ENCODE measurements at places on chromosomes 4 and X. TPM values are rescaled to one million over a fixed set of nuclear protein-coding genes. Genes with fewer than 3 reads are reported as not detected.
A peak's percentile ranks its signal among the peaks of the same experiment; 100 is the strongest.

DNA sequence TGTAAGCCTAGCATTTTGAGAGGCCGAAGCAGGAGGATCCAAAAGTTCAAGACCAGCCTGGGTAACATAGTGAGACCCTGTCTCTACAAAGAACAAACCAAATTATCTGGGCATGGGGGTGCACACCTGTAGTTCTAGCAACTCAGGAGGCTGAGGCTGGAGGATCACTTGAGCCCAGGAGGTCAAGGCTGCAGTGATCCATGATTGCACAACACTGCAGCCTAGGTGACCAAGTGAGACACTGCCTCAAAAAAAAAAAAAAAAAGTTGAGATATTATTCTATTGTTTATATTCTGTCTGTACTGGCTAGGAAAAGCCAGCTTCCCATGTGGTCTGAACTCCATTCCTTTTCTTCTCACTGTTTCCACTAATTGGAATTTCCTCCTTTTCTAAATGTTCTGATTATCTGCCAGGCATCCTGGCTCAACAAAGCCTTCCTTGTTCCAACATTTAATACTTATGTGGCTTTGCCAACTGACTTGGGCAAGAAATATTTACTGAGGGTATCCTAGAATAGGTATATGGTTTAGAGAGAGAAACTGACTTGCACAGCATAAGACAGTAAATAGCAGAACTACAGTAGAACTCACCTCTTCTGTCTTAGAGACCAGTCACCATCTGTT, 175.2 kb upstream of the ADAMTS3 start:
- no peaks in the 10 kb centered on the region for H3K27me3 ChIP-seq
- H3K4me3 ChIP-seq, result no peak overlapping the region
- no peaks in the 10 kb centered on the region for H3K4me1 ChIP-seq
- H3K36me3 ChIP-seq, result no peaks in the 10 kb centered on the region
- no peak overlapping the region for H3K27ac ChIP-seq

DNA sequence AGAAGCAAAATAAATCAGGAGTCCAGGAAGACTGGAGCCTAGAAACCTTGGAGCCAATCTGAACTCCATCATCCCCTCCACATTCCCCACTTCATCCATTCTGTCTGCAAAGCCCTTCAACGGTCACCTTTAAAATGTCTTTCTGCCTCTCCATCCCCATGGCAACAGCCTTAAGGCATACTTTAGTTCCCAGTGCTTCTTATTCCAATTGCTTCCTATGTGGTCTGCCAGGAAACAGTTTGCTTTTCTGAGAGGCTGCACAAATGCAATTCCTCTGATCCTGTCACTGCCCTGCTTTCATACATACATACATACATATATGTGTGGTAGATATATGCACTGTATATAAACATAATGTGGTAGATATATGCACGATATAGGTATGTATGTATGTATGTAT, 786 bp upstream of the MAGEH1 start:
- H3K4me1 ChIP-seq, result peaks cover 5% of the 10 kb centered on the region
- H3K27me3 ChIP-seq, result no peaks in the 10 kb centered on the region
- no peaks in the 10 kb centered on the region for H3K36me3 ChIP-seq
- no peak overlapping the region for H3K27ac ChIP-seq
- DNase-seq, result no peak

GRCh38 chr4:86496094-86497080, 97.7 kb upstream of the PTPN13 start:
- DNase-seq, result peak; percentile 45
- H3K27ac ChIP-seq, result no peak overlapping the region
- H3K4me3 ChIP-seq, result no peak overlapping the region
- no peaks in the 10 kb centered on the region for H3K36me3 ChIP-seq
- no peaks in the 10 kb centered on the region for H3K27me3 ChIP-seq
- H3K4me1 ChIP-seq, result no peaks in the 10 kb centered on the region

DNA sequence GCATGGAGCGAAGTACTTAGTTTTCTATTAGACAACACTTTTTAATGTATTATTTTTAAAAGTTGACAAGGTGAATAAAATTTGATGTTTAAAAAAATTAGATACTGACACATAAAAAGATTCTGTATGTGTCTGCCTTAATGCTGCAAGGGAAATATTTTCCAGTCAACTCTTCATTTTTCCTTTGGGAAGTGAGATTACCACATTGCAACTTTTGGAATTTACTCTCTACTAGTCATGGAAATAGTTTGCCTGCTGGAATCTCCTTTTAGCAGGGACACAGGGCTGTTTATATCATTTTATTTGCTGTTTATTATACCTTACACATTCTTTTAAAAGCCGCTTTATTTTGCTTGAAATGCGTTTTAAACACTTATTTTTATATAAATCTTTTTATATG, 135.1 kb downstream of the MID1 start:
- no peaks in the 10 kb centered on the region for H3K36me3 ChIP-seq
- peaks cover 25% of the 10 kb centered on the region for H3K4me1 ChIP-seq
- H3K27ac ChIP-seq, result no peak overlapping the region
- DNase-seq, result no peak

DNA sequence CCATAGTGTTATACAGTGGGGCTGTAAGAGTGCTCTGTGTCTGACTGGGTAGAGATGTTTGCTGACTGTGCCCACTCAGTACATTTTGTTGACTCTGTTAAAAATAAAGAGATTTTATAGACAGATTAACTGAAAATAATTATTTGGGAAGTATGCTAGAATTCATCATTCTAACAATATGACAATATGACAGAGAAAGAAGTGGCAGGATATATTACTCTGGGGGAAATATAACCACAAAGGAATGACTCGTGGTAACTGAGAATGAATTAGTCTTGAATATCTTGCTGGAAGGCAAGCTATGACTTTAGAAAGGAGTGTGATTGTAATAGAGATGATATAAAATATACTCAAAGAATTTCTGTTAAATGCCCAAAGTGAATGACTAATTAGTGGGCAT, 46.8 kb downstream of the TMEM165 start:
- no peaks in the 10 kb centered on the region for H3K27me3 ChIP-seq
- DNase-seq, result no peak
- H3K4me1 ChIP-seq, result no peaks in the 10 kb centered on the region
- no peak overlapping the region for H3K4me3 ChIP-seq

DNA sequence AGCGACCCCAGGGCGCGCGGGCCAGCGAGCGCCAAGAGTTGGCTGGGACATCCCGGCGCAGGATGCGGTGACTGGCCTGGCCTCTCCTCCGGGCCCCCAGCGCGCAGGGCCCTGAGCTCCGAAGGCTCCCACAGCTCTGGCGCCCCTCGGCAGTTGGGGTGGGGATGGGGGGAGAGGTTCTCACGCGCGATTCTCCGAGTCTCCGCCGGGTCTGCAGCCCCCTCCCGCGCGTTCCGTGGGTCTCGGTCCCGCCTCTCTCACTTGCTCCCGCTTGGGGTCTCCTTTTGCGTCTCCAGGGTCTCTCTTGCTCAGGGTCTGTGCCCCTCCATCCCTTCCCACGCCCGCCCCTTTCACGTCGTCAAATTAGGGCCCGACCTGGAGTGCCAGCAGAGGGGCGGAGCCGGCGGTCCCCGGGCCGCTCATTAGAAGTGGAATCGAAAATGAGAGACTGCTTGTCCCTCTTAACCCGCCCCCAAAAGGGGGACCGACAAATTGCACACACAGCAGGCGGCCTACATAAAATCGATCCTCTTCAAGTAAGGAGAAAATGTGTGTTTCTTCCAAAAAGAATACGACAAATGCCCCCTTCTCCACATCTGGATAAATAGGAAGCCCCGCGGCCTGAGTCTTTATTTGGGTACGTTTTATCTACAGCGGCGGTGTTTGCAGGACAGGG, 877 bp upstream of the NKX1-1 start:
- H3K4me3 ChIP-seq, result no peak overlapping the region
- DNase-seq, result no peak
- no peaks in the 10 kb centered on the region for H3K36me3 ChIP-seq
- no peaks in the 10 kb centered on the region for H3K4me1 ChIP-seq

DNA sequence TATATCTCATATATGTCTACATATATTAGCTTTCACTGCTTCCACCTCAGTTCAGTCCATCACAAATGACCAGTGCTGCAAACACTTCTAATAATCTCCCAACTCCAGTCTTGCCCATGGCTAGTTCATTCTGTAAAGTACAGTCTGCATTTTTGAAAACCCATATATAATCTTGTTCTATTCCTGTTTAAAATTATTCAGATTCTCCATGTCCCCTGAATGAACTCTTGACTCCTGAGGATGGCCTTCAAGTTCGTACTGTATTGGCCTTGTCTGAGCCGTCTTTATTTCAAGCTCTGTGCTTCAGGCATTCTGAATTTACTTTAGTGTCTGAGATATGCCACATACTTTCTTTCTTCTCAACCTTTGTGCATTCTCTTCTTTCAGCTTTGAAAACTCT, 84.7 kb downstream of the PTPN13 start:
- no peak for DNase-seq
- H3K27ac ChIP-seq, result no peak overlapping the region
- H3K4me3 ChIP-seq, result no peak overlapping the region
- no peaks in the 10 kb centered on the region for H3K27me3 ChIP-seq
- no peaks in the 10 kb centered on the region for H3K36me3 ChIP-seq

GRCh38 chrX:23185951-23186350, 148.7 kb upstream of the PTCHD1 start:
- no peaks in the 10 kb centered on the region for H3K36me3 ChIP-seq
- no peaks in the 10 kb centered on the region for H3K4me1 ChIP-seq
- no peak for DNase-seq
- H3K4me3 ChIP-seq, result no peak overlapping the region

Gene CYP2U1
- 5.8 TPM for total RNA-seq

Gene IL9R
- not detected for total RNA-seq

Gene SPACA5
- total RNA-seq, result not detected
